ENCODE measurements at places on chromosomes 11 and 22.

GRCh38 chr11:5597953-5598352 is 1.5 kb downstream of the TRIM6 start:
- no peak for DNase-seq

DNA sequence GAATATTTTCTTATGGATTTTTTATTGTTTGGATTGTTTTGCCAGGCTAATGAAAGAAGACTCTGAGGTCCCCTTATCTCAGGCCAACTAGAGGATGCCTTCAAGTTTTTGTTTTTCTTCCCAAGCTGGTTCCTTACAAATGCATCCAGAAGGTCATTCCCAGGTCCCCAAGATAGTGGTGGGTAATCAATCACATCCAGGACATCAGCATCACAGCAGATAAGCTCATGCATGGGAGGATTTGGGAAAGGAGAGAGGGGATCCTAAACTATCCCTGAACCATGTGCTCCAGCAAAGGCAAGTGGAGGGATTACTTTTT is 20.7 kb downstream of the FZD4 start:
- DNase-seq, result no peak

GRCh38 chr11:31687861-31688260 is 123.3 kb downstream of the PAX6 start:
- no peak for DNase-seq

DNA sequence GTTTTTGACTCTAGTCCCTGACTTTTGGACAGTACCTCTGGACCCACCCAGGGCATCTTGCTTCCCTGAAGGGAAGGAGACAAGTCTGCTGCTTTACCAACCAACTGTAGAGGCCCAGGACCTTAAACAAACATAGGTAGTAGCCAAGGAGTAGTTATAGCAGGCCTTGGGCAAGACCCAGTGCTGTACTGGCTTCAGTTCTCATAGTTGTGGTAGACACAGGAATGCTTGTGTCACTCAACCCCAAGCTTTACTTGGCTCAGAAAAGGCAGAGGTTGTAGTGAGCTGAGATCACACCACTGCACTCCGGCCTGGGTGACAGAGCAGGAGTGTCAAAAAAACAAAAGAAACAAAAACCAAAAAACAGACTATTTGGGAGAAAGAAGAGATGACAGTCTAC is 21.3 kb upstream of the OR52M1 start:
- no peak for DNase-seq

- no peak for DNase-seq
Measured at GRCh38 chr11:73173755-73174494, 31.8 kb upstream of the FCHSD2 start.

- no peak for DNase-seq
Measured at GRCh38 chr22:49749227-49749626, 78.4 kb downstream of the BRD1 start.

- DNase-seq, result no peak
Measured at GRCh38 chr11:1946812-1947484, at the start of gene MRPL23. Gene MRPL23 (plus strand): TSS chr11:1947332. CDS start chr11:1947363, 31 bp downstream.

DNA sequence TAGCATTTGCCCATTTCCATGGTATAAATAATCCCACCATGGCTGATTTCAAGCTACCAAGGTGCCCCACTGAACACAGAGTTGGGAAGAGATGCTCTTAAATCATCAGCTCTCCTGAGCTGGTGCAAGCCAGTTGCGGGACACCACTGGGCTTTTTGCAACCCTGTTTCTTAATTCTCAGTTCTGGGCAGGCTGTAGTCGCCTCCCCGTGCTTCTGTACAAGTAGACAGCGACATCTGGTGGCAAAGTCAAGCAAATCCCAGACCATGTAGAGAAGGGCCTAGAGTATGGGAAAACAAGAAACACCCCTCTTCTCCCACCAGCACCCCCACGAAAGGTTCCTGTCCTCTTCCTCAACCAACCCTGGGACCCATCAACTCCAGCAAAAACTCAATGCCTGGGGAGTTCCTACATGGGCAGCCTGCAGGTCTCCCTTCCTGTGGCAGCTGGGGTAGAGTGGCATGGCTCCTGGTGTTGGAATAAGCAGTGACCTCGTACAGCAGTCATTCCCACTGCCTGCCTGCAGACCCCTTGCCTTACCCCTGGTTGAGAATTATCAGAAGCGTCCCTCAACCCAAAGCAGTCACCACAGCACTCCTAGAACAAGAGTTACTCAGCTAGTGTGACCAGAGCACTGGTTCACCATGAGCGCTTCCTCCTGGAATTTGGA is 68.4 kb downstream of the IGLL5 start:
- DNase-seq, result peak; percentile 29

DNA sequence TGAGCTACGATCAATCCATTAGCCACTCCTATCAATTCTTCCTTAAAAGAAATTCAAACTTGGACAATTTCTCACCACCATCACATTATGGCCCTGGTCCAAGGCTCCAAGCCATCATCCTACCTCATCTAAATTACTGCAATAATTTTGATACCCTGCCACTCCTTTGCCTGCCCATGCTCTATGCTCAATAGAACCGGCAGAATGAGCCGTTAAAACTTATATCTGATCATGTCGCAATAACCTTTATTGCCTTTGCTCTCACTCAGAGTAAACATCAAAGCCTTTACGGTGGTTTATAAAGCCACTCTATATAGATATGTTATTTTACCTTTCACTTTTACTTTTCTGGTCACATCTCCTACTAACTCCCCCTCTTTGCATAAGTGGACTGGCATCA is 2392.1 kb upstream of the RAG2 start:
- no peak for DNase-seq

- no peak for DNase-seq
Measured at GRCh38 chr11:79431535-79431934, 9.3 kb downstream of the TENM4 start.

DNA sequence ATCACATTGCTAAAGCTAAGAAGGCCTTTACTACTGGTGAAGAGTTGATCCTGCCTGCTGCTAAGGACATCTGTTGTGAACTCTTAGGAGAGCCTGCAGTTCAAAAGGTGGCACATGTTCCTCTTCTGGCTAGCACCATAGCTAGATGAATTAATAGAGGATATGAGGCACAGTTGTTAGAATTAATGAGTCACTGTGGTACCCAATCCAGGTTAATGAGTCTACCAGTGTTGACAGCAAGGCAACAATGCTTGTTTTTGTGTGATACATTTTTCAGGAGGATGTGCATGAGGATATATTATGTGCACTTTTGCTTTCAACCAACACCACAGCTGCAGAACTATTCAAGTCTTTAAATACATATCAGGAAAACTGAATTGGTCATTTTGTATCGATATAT is 12.0 kb downstream of the C11orf58 start:
- no peak for DNase-seq

- no peak for DNase-seq
Measured at GRCh38 chr11:76638270-76639197, 32.0 kb downstream of the LRRC32 start.

GRCh38 chr22:30574095-30574981 is at the start of gene GAL3ST1:
Gene GAL3ST1 (minus strand): TSS chr22:30574665. CDS start chr22:30557392, 17,273 bp downstream.
- no peak for DNase-seq

DNA sequence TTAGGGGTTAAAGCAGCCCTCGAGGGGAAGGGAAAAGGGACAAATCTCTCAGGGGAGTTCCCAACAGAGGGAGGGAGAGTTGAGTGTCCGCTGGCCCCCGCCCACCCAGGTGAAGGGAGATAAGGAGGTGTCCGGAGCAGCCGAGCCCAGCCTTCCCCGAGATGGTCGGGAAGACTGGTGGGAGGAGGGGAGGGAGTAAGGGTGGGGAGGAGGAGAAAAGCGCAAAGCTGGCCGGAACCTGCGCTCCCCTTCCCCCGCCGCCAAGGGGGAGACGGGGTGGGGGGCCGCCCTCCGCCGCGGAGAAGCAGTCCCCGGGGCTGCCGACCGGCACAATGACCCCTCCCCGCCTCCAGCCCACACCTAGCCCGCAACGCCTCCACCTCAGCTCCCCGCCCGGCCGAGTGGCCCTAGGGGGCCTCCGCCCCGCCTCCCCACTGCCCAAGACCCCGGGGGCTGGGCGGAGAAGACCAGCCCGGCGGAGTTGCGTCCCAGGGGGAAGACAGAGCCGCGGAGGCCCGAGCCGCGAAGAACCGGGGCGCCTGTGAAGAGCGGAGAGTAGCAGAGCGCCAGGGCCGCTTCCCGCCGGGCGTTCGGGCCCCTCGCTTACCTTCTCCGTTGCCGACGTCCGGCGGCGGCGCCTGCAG is 479 bp downstream of the RSF1 start:
- DNase-seq, result no peak

GRCh38 chr11:78351193-78351592 is 66.4 kb downstream of the GAB2 start:
- DNase-seq, result no peak

GRCh38 chr11:86067009-86067850 is 1.7 kb downstream of the PICALM start:
- no peak for DNase-seq

DNA sequence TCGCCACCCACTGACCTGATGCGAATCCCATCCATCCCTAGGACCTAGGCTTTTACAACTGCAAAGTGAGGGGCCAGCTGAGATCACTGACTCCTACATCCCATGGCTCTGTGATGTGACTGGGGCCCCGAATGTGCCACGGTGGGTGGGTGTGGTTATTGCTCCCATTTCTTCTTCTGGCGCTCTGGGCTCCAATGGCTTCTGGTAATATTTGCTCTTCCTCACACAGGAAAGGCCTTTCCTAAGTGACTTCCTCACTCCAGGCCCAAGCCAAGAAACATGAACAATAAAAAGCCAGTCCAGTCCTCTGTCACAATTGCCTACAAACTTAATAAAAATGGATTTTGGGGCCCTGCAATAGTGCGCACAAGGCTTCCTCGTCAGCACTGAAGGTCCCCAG is 78.1 kb downstream of the GALNT18 start:
- no peak for DNase-seq

- DNase-seq, result no peak
Measured at GRCh38 chr11:82883853-82884252, 16.4 kb downstream of the PRCP start.

GRCh38 chr11:60396382-60396781 is at the start of gene MS4A14:
Gene MS4A14 (plus strand): TSS chr11:60396459. CDS start chr11:60396579, 120 bp downstream.
- DNase-seq, result no peak
